ENCODE measurements at places on chromosomes 2 and 18.
A peak's percentile ranks its signal among the peaks of the same experiment; 100 is the strongest.

DNA sequence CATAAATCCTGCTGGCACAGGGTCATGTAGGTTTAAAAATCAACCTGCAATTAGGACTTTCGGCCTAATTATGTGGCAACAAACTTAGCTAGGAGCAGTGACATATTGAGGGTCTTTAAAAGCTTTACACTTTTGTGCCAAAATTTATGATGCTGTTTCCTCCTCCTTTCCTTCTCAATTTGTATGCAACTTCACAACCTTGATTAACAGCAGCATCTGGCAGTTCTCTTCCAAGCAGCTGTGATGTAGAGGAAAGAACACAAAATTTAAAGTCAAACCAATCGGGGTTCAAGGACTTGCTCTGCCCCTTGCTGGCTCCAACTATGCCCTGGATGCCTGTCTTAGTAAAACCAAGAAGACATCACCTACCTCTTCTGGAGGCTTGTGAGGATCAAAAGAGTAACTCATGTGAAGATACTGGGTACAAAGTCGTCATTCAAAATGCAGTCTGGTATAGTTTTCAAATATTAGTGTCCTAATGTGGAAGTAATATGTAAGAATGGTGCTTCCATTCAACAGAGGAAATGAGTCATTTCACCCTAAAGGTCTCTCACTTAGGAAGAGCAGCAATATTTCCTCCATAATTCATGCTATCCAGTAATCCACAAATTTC lies 94.7 kb downstream of the ANKRD44 start:
- no peak for DNase-seq

- no peak for DNase-seq
Observed at GRCh38 chr2:199223791-199224190, 233.9 kb downstream of the SATB2 start.

DNA sequence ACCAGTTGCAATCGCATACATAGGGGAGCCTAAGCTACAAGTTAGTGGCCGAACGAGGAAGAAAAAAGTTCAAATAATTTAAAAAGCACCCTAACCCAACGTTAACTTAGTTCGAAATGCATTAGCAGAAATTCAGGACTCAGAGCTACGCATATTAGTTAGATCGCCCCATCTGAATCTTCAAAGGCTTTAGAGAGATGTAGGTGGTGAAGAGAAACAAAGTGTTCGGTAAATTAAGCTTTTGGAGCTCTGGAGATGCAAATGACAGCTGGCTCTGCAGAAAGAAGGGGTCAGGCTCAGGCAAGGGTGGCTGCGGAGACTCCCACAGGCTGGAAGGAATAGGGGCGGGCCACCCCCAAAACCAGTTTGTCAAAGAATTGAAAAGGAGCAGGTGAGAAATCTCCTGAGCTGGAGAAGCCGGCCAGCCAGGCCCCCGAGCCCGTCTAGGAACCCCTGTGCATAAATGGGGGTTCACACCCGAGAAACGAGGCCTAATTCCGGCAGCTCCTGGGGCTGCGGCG lies 621 bp downstream of the TXNL1 start:
- peak; percentile 31 for DNase-seq

- no peak for DNase-seq
Observed at GRCh38 chr2:211816754-211817153, 721.8 kb downstream of the ERBB4 start.

- DNase-seq = no peak
Observed at GRCh38 chr2:217981084-217981730, 21.6 kb downstream of the TNS1 start.

DNA sequence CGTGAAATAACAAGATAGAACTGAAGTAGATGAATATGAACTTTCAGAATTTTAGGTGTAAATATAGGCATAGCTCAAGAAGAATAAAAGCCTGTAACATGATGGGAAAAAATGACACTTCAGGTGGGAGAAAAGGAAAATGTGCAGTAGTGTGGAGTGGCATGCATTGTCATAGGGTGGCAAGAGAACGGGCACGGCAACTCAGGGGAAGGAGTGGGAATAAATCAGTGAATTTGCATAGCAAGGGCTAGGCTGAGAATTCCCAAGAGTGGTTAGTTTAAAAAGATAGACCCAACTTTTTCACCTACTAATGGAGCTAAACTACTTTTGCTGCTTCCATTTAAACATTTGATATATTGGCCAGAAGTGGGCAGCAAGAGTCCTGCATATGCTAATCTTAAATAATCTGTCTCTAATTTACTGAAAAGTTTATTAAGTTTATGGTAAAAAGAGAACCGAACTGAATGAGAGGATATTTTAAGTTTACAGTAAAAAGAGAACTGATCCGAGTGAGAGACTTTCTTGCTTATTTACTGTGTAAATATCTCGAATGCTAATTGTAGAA lies 228.1 kb downstream of the CTNNA2 start:
- no peak for DNase-seq

DNA sequence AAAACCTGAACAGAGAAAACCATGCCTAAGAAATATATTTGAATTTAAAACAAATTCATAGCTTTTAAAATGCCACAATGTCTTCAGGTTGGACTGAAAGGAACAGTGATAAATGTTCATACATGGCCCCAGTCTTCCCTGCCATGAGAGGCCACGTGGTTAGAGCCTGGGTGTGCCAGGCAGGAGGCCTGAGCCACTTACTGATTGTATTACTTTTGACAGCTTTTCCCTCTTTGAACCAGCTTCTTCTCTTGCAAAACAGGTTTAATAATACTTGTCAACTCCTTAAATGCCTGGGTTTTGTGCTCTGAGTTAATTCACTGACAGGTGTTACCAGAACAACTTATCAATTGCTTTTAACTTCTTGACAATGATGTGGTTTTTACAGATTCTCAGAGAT lies 27.0 kb downstream of the RBKS start:
- no peak for DNase-seq

DNA sequence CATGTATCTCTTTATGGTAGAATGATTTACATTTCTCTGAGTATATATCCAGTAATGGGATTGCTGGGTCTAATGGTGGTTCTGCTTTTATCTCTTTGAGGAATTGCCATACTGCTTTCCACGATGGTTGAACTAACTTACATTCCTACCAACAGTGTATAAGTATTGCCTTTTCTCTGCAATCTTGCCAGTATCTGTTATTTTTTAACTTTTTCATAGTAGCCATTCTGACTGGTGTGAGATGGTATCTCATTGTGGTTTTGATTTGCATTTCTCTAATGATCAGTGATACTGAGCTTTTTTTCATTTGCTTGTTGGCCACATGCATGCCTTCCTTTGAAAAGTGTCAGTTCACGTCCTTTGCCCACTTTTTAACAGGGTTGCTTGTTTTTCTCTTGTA lies 55.1 kb downstream of the CYTIP start:
- no peak for DNase-seq
